Large intestine (tissue), 12 donors: ENCODE measurements at places on chromosomes 4 and X. TPM values are rescaled to one million over a fixed set of nuclear protein-coding genes. Genes with fewer than 3 reads are reported as not detected.

DNA sequence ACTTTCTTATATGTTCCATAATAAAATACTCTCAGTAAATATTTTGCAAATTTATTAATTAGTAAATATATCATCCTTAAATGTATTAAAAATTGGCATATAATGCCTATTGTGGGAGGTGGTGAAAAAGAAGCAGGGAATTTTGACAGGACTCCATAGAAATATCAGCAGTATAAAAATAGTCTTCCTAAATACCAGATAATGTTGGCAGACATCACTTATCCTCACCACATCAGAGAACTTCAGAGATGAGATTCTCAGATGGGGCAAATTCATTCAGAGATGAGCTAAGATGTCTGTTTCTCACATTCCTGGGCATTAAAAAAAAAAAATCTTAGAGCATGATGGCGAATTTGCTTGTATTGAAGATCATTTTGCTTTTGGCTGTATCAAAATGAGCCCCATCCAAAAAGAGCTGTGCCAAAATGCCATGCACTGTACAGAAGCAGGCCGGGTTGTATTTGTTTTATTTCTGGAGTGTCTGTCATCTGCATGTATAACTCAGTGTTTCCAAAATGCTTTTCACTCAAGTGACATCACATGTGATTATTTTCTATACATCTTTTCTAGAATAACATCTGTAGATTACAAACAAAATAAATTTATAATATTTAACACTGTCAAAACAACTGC is 41.7 kb downstream of the ATP8A1 start:
- no peak for DNase-seq

GRCh38 chr4:87633243-87633642 is 16.8 kb upstream of the DMP1 start:
- no peak for DNase-seq

GRCh38 chr4:150230561-150230960 is 152.3 kb downstream of the DCLK2 start:
- no peak for DNase-seq

DNA sequence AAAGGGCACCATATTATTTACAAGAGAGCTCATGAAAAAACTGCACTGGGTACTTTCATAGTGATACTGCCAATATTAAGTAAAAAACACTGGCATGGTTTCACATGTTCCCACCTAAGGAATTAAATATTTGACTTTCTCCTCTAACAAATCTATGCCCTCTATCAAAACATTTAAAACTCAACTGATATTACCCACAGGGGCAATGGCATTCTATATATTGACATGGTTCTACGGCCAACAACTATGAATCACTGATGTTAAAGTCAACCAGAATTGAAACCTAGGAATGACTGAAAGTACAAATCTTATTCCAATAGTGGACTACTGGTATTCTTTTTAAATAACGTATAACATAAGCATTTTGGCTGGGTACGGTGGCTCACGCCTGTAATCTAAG is 28.2 kb downstream of the PHKA2 start:
- DNase-seq, result no peak

GRCh38 chr4:112848911-112849310 is 200.5 kb upstream of the ANK2 start:
- no peak for DNase-seq

EDA gene
- polyA plus RNA-seq, result 25.1 TPM

SFRP2 gene
- polyA plus RNA-seq, result 3.5 TPM

STAP1 gene
- polyA plus RNA-seq, result 0.52 TPM

GPAT3 gene
- polyA plus RNA-seq, result 17.0 TPM
